ENCODE measurements at places on chromosomes 2 and 18.

GRCh38 chr2:88874063-88874657 is 182.7 kb downstream of the RPIA start:
- peak; percentile 39 for DNase-seq

- DNase-seq, result no peak
These were observed 38.1 kb upstream of the OTOS start for GRCh38 chr2:240178564-240178963.

DNA sequence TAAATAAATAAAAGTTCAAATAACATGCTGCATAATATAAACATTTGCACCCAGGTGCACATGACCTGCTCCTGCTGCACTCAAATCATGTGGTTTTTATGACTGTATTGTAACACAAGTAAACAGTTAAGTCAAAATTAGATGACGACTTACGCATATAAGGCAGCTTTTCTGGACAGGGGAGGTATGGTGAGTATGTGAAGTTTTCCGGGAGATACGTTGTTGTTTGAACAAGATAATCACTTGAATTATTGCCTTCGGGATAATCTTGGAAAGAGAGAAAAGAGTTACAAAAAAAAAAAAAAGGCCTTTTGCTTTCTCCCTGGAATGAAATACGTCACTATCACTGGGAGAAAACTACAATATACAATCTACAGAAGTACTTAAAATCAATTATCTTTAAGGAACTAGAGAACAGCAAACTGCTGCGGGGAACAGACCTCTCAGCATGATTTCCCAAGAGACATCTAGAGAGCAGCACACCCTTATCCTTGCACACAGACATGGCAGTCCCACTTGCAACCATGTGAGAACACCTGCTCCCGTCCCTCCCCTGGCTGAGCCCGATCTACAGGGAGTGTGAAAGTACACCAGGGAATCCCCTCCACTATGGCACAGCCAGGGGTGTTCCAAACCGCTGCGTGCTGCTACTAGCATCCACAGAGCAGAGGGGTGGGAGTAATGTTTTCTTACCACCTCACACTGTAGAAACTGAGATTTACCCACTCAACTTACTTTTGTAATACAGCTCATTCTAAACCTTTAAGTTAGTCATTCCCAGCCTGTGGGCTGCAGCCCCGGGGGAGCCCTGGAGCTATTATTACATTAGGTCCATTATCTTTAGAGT is 26.3 kb downstream of the B4GALT6 start:
- DNase-seq, result peak; percentile 90

DNA sequence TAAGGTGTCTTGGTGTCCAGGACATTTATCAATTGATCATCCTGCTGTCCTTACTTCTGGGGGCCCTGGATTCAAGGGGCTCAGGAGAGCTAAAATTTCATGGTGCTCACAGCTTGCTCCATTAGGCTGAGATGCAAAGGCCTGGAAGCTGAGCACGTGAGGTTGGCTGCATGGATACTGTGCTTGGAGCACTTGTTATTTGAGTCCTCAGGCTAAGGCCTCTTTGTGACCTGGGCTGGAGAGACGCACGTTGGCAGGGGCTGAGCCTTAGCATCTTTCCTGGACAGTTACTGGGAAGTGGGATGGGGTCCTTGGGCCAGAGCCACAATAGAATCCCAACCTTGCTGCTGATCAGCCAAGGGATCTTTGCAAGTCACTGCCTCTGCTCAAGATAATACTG is 151.2 kb upstream of the HS6ST1 start:
- no peak for DNase-seq

DNA sequence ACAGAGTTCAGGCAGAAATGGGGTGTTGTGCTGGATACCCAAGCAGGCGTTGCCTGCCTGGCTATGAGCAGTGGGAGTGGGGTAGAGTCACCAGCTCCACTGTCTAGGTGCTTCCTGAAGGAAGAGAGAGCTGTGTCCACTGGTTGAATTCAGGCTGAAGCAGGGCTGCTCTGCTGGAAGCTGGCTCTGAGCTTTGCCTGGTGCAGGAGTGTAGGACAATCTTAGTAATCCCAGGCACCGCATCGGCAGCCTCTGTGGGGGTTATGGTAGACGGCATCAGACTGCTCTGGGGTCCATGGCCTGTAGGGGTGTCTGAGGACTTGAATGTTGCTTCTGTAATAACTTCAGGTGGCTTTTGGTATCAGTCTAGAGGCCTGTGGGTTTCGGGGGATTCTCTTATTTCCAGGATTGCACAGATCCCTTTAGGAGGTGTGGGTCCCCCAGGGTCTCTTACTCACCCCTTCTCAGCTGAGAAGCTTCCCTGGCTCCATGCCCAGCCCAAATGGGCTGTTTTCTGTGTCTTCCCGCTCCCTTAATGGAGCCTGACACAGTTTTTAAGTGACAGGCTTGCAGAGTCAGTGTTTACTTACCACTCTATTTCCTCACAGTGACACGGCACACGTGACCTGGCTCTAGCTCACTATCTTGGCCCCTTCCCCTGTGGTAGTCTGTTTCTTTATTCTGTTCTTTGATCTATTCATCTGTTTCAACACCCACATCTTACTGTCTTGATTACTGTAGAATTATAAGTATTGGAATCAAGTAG is 644.3 kb downstream of the CBLN2 start:
- DNase-seq, result peak; percentile 10

All from SK-N-DZ (cell line).